HT-29 (cell line): ENCODE measurements at places on chromosomes 13 and 19. TPM values are rescaled to one million over a fixed set of nuclear protein-coding genes. Genes with fewer than 3 reads are reported as not detected.

DNA sequence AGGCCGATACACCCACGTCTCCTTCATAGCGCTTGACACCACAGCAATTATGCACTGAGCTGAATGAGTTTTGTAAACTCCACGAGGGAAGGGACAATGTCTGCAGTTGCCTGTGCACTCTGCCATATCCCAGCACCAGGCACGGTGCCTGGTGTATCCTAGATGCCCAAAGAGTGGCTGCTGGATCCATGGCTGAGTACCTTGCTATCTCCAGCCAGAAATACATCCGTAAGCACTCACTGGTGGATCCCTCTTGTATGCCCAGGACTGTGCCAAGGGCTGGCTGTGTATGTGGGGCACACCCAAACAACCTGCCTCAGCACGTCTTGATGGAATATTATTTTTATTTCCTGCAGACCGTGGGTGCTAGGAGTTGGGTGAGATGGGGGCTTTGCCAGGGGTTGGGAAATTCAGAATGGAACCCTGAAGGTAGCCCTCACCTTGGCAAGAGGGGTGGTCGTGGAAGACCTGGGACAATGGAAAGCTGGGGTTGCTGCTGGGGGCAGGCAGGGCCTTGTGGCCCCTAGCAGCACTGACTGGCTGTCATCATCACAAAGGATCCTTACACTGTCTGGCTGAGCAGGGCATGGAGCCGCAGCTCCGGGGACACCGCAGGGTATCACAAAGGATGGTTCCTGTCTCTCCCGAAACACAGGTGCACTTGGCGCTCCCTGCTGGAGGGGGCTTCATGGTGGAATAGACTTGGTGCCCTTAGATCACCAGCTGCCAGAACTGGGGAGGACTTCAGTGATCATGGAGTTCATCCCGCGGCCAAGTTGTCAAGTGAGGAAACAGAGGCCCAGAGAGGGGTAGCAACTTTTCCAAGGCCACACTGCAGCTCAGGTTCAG is 131.3 kb downstream of the URI1 start:
- no peak for DNase-seq

DNA sequence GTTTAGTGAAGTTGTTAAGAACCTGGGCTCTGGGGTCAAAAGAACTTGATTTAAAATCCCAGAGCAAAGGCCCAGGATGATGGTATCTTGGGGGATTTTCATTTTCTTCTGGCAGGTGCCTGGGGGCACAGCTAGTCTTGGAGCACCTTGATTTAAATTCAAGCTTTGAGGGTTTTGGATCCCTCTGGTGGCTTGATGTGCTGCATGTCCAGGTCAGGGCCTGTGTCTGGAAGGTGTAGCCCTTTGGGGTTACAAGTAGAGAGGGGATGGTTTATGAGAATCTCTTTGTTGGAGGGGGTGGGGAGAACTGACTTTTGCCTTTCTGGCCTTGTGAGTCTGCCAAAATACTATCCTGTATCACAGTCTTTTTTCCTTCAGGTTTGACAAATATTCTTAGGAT is 55.8 kb downstream of the AKAP11 start:
- no peak for DNase-seq

CABP5 gene
- total RNA-seq = not detected in 2 replicates

DNA sequence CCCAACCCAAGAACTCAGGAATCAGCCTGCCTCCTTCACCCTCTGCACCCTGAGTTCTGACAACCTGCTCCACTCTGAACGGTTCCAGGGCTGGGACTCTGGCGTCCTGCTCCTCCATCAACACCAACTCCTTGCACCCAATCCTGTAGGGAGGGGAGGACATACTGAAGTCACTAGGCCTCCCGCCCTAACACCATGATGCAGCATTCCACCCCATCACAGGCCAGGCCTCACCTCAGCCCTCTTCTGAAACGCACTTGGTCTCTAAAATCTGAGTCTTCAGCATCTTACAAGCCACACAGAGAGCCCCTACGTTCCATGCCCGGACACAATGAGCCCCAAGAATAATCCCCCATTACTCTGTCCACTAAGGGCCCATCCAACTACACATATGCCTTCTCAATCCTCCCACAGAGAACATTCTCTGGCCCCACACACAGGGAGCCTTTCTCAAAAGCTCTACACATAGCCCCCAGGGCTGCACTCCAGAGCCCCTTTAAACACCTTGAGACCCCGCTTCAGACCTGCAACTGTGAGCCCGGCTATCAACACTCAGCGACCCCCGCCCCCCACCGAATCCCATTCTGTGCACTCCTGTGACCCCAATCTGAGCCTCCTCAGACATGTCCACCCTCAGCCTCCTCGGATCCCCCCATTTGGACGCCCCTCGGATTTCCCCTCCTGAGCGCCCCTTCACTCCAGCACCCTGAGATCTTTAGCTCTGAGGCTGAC is 567 bp downstream of the ALKBH6 start:
- DNase-seq = no peak

PPP1R12C gene
- 227 and 261 TPM in 2 replicates for total RNA-seq

ARHGEF1 gene
- 189 and 199 TPM in 2 replicates for total RNA-seq

SLC25A30 gene
- 1.1 and 4.1 TPM in 2 replicates for total RNA-seq
